ENCODE measurements at places on chromosomes 16 and 17.

DNA sequence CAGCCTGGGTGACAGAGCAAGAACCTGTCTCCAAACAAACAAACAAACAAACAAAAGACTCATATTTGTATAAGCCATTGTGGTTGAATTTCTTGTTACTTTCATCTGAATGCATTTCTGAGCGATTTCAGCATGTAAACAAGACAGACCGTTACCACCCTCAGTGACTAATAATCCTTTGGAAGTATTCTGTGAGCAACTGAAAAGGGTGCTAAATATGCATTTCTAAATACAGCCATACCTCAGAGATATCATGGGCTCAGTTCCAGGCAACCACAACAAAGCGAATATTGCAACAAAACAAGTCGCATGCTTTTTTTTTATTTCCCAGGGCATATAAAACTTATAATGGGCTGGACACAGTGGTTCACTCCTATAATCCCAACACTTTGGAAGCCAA, 109.0 kb downstream of the USP31 start:
- DNase-seq, result no peak

- DNase-seq, result peak; percentile 88
Observed at GRCh38 chr16:11004973-11005610, 60.7 kb downstream of the CLEC16A start.

- DNase-seq, result no peak
Observed at GRCh38 chr16:46929378-46930332, 43.8 kb downstream of the DNAJA2 start.

DNA sequence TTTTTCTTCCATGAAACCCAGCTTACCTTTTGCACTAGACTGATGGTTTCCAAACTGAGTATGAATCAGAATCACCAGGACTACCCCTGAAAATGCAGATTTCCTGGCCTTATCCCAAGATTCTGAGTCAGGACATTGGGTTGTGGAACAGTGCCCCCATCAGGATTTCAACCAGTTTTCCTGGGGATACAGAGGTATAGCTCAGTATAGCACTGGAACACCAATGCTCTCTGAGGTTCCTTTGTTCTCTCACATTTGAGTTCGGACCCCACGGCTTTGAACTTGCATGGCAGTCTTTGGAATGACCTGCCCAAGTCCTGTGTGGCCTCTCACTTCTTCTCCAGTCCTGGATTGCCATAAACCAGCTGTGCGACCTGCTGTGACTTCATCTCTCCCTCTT, 12.8 kb upstream of the CCL8 start:
- DNase-seq, result no peak

DNA sequence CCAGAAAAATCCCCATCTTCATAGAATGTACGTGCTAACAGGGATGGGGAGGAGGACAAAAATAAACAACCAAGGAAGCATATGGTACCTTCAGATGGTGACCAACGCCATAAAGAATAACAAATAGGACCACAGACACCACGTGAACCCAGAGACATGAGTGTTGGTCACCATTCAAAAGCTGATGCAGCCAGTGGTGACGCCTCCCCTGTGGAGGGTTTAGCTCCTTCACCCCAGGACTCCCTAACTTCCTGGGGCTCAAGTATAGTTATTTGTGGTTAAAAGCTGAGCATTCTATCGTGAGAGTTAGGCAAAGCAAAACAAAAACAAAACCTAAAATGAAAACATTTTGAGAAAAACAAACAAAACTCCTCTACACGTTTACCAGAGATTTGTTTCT, 184.7 kb downstream of the SOX9 start:
- DNase-seq, result no peak

- DNase-seq, result no peak
Observed at GRCh38 chr17:81166033-81166492, at the start of gene AATK. AATK (minus strand) TSS chr17:81166221; CDS start chr17:81165992, 229 bp downstream.

GRCh38 chr17:1640329-1641064, 5.0 kb downstream of the SCARF1 start:
- no peak for DNase-seq

GRCh38 chr16:18048853-18049546, 287.5 kb downstream of the NPIPA8 start:
- no peak for DNase-seq

- DNase-seq, result no peak
Observed at GRCh38 chr16:8063159-8063558, 527.2 kb downstream of the TMEM114 start.

- no peak for DNase-seq
Observed at GRCh38 chr17:12765548-12765947, 23.8 kb upstream of the ARHGAP44 start.

GRCh38 chr16:30375864-30376263, 1.3 kb downstream of the MYL11 start:
- DNase-seq, result no peak

DNA sequence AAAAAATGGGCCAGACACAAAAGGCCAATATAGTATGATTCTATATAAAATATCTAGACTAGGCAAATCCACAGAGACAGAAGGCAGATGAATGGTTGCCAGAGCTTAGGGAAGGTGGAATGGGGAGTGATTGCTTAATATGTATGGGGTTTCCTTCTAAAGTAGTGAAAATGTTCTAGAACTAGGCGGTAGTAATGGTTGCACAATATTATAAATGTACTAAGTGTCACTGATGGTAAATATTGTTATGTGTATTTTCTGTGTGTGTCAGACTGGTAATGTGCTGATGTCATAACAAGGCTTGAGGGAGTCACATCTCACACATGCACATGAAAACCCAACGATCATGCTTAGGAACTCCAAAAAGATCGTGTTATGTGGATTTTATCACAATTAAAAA, 106.9 kb upstream of the SIAH1 start:
- DNase-seq, result no peak

DNA sequence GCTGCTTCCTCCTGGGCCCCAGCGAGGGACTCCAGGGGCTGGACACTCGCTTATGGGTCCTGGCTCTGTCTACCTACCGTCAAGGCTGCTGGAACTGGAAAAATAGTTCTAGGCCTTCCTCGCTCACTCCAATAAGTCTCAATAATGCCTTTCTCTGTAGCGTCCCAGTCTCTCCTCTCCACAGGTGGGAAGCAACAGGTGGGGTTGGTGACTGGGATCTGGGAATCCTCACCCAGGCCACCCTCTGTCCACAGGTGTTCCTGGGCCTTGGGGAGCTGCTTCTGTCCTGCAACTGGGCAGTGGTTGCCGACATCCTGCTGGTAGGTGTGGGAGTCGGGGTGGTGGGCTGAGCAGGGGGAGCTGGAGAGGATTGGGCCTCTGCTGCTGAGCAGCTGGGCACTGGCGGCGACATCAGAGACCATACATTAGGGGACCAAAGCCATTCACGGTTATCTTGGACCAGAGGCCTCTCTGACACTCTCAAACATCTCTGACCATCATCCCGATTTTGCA, 20.3 kb upstream of the SPNS2 start:
- no peak for DNase-seq

- peak; percentile 69 for DNase-seq
Observed at GRCh38 chr17:17354560-17355349, 51.6 kb downstream of the NT5M start.

GRCh38 chr17:514584-514983, 162.0 kb upstream of the RPH3AL start:
- no peak for DNase-seq

GRCh38 chr16:27462846-27463682, 61.1 kb downstream of the IL21R start:
- no peak for DNase-seq

- peak; percentile 96 for DNase-seq
Observed at GRCh38 chr17:44110823-44111633, 12.4 kb downstream of the HDAC5 start.
